ENCODE measurements at places on chromosomes 16 and 17. TPM values are rescaled to one million over a fixed set of nuclear protein-coding genes. Genes with fewer than 3 reads are reported as not detected.

NPIPA8 gene
- total RNA-seq = 1.1 TPM

ABCC3 gene
- total RNA-seq = not detected

USH1G gene
- total RNA-seq = 0.13 TPM

CMTM1 gene
- 3.2 TPM for total RNA-seq

CCDC144A gene
- total RNA-seq = 1.3 TPM

KRTAP16-1 gene
- not detected for total RNA-seq

EVPLL gene
- not detected for total RNA-seq

RIPOR1 gene
- 41.5 TPM for total RNA-seq

NXPH3 gene
- 5.9 TPM for total RNA-seq

LRRC46 gene
- total RNA-seq = 0.82 TPM

Data from endodermal cell (in vitro differentiated cells).